Spinal cord (tissue), 10 donors: ENCODE measurements at places on chromosomes 1 and 21.

GRCh38 chr1:4213366-4213973 lies 313.4 kb upstream of the C1orf174 start:
- H3K4me3 ChIP-seq: no peak overlapping the region
- no peaks in the 10 kb centered on the region for H3K36me3 ChIP-seq
- no peaks in the 10 kb centered on the region for H3K27me3 ChIP-seq
- DNase-seq: no peak
- H3K4me1 ChIP-seq: peaks cover 9% of the 10 kb centered on the region

GRCh38 chr1:29579821-29580425 lies 343.6 kb downstream of the PTPRU start:
- no peak for DNase-seq
- no peak overlapping the region for H3K4me3 ChIP-seq
- peaks cover 15% of the 10 kb centered on the region for H3K4me1 ChIP-seq
- no peaks in the 10 kb centered on the region for H3K36me3 ChIP-seq

- peaks cover 8% of the 10 kb centered on the region for H3K36me3 ChIP-seq
- H3K4me3 ChIP-seq: no peak overlapping the region
- H3K27ac ChIP-seq: peak overlapping the region; percentile 41
- no peaks in the 10 kb centered on the region for H3K27me3 ChIP-seq
- DNase-seq: peak; percentile 67
These were observed 37.4 kb downstream of the TRIT1 start for GRCh38 chr1:39845569-39846566.

GRCh38 chr1:225655509-225656258 lies 2.8 kb upstream of the ENAH start:
- DNase-seq: peak; percentile 62
- no peaks in the 10 kb centered on the region for H3K36me3 ChIP-seq
- no peaks in the 10 kb centered on the region for H3K27me3 ChIP-seq
- H3K4me1 ChIP-seq: no peaks in the 10 kb centered on the region

GRCh38 chr1:108703939-108704338 lies 8.8 kb upstream of the FNDC7 start:
- H3K27me3 ChIP-seq: no peaks in the 10 kb centered on the region
- DNase-seq: no peak
- no peaks in the 10 kb centered on the region for H3K4me1 ChIP-seq
- peaks cover 13% of the 10 kb centered on the region for H3K36me3 ChIP-seq

DNA sequence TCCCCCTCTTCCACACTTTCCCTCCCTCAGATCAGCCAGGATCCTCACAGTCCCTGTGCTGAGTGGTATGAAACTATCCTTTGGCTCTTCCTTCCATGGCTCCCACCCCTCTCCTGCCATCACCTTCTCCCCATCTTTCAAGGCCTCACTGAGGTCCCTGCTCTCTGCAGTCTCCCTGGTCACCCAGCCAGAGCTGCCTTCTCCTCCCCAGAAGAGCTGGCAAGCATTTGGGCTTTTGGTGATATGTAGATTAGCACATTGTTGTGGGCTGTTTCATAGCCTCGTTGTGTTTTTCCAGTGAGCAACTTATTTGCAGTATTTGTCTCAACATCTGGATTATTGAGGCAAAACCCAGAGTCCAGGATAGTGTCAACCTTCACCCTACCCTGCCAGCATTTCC lies 2.2 kb downstream of the CSF1 start:
- peak overlapping the region; percentile 75 for H3K4me3 ChIP-seq
- DNase-seq: no peak
- no peak overlapping the region for H3K27ac ChIP-seq
- H3K27me3 ChIP-seq: peaks cover 11% of the 10 kb centered on the region

- peak; percentile 79 for DNase-seq
- H3K27ac ChIP-seq: no peak overlapping the region
- no peaks in the 10 kb centered on the region for H3K27me3 ChIP-seq
- H3K4me1 ChIP-seq: no peaks in the 10 kb centered on the region
- H3K4me3 ChIP-seq: peak overlapping the region; percentile 35
These were observed 22.9 kb upstream of the DISC1 start for GRCh38 chr1:231603598-231604275.

GRCh38 chr1:54865238-54866073 lies 21.5 kb downstream of the DHCR24 start:
- peaks cover 72% of the 10 kb centered on the region for H3K36me3 ChIP-seq
- no peak overlapping the region for H3K27ac ChIP-seq
- no peak for DNase-seq

DNA sequence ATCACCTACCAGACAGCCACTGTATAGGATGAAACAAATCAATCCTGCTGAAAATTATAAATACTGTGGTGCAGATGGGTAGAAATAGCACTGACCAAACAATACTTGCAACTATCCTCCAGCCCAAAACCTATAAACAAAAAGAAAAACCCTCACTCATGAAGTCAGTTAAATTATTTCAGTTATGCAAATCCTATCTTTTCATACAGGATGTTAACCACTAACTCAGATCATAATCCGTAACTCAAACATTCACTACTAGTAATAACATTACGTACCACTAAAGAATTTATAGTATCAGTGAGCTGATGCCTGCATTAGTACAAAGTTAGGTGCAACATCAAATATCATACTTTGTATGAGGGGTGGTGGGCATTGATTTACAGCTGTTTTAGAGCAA lies 2.6 kb downstream of the NDC1 start:
- no peak overlapping the region for H3K27ac ChIP-seq
- DNase-seq: no peak
- H3K27me3 ChIP-seq: no peaks in the 10 kb centered on the region
- H3K4me3 ChIP-seq: no peak overlapping the region
- H3K36me3 ChIP-seq: peaks cover 3% of the 10 kb centered on the region

GRCh38 chr1:108785264-108785663 lies 38.8 kb downstream of the STXBP3 start:
- no peak overlapping the region for H3K27ac ChIP-seq
- DNase-seq: no peak
- H3K4me3 ChIP-seq: no peak overlapping the region

DNA sequence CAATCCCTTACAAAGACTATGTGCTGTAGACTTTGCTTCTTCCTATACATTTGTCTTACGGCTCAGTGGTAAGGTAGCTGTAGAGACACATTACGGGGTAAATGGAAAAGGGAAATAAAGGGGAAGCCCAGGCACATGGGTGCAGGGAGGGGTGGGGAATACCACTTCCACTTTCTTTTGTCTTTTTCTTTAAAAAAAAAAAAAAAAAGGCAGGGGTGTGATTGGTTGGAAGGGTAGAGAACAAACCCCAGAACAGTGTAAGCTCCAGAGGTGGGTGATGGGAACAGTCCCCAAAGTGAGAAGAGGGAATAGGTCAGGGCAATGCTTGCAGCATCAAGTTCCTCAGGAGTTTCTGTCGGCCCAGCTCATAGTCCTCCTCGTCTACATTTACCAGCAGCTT lies 3.9 kb downstream of the NIT1 start:
- no peak for DNase-seq
- H3K4me3 ChIP-seq: no peak overlapping the region
- H3K36me3 ChIP-seq: peaks cover 50% of the 10 kb centered on the region
- peaks cover 17% of the 10 kb centered on the region for H3K4me1 ChIP-seq
- no peaks in the 10 kb centered on the region for H3K27me3 ChIP-seq

DNA sequence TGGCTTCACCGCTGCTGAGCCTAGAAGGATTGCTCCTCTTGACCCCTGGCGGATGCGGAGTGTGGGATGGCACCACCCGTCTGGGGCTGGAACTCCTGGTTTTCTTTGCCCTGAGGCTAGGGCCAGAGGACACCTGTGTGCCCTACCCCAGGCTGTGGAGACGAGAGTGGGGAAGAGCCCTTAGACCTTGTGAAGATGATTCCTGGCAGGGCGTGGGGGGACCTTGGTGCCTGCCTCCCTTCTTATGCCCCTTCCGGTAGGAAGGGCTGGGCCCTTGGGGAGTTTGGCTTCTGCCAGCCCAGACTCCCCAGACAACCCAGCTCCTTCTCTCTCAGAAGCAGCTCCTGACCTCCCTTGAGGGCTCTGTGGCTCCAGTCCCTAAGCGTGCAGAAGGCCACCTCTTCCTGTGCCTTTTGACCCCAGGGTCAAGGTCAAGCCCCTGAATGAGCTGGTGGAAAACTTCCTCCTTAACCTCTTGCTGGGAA lies 891 bp downstream of the RPS6KA1 start:
- H3K36me3 ChIP-seq: peaks cover 3% of the 10 kb centered on the region
- DNase-seq: no peak
- H3K27ac ChIP-seq: no peak overlapping the region
- no peaks in the 10 kb centered on the region for H3K27me3 ChIP-seq
- H3K4me3 ChIP-seq: peak overlapping the region; percentile 31

DNA sequence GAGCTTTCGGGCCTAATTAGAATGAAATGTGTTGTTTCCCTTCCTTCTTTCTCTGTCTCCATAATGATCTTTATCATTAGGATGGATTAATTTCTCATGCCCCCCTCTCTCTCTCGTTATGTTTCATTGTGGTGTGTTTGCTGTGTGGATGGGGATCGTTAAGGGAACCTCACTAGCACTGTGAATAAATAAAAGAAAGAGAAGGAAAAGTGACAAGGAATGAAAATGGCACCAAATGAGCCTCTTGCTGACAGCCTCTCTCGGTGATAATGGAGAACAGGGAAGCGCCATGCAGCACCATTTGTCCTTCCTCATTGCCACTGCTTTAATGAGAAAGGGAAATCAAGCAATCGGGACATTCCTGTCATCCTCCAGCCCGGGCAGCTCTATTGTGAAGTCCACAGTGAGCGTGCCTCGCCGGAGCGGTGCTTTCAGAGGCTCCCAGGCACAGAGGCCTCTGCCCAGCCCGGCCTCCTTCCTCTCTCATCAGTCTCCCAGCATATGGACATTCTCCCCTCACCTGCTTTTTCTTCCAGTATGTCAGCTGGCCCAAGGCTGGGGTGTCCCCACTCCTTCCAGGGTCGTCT lies 265.7 kb upstream of the TMEM51 start:
- DNase-seq: no peak
- H3K27ac ChIP-seq: no peak overlapping the region
- H3K4me3 ChIP-seq: no peak overlapping the region
- H3K27me3 ChIP-seq: no peaks in the 10 kb centered on the region

GRCh38 chr1:195704028-195704427 lies 904.2 kb downstream of the KCNT2 start:
- no peaks in the 10 kb centered on the region for H3K36me3 ChIP-seq
- H3K4me1 ChIP-seq: no peaks in the 10 kb centered on the region
- no peaks in the 10 kb centered on the region for H3K27me3 ChIP-seq
- DNase-seq: no peak
- no peak overlapping the region for H3K27ac ChIP-seq

DNA sequence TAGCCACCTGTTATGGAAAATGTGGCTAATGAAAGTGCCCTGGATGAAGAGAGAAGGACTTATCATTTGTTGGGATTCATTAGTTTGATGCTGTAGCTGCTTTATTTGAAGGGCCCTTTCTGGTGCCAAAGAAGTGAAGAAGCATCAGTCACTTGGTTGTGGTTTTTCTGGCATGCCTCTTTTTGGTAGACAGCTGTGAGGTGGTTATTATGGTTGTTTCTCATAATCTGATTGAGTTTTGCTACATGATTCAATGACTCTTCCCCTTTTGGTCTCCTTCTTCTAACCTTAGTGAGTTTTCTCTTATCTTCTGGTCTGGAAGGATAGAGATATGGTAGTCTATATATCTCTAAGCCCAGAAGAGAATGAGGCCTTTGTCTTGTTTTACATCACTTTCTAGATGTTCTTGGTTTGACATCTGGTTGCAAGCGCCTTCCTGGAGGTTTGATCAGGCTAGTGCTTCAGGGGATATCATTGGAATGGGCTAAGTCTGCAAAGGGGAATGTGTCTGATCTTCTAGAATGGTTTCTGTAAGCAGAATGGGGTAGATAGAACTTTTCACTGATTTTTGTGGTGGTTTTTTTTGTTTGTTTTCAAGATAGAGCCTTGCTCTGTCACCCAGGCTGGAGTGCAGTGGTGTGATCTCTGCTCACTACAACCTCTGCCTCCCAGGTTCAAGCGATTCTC lies 26.0 kb downstream of the ARID1A start:
- H3K27me3 ChIP-seq: no peaks in the 10 kb centered on the region
- peaks cover 4% of the 10 kb centered on the region for H3K36me3 ChIP-seq
- H3K4me1 ChIP-seq: peaks cover 26% of the 10 kb centered on the region
- DNase-seq: no peak

DNA sequence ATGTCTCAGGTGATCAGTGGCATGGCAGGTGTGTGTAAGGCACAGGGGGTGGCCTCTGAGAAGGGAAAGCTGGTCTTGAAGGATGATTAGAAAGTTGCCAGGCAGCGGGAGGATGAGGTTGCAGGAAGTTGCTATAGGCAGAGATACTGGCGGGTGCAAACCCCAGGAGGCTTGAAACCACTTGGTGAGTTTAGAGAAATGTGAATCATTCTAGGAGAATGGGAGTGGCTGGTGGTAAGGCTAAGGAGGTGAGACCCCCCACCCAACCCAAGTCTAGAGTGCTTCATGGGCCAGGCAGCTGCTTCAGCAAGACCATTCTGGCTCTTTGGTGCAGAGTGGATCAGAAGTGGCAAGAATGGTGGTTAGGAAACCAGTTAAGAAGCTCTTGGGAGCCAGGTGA lies 9.0 kb downstream of the SH2D2A start:
- H3K36me3 ChIP-seq: peaks cover 13% of the 10 kb centered on the region
- no peak overlapping the region for H3K27ac ChIP-seq
- no peak overlapping the region for H3K4me3 ChIP-seq
- H3K27me3 ChIP-seq: peaks cover 6% of the 10 kb centered on the region
- DNase-seq: no peak

DNA sequence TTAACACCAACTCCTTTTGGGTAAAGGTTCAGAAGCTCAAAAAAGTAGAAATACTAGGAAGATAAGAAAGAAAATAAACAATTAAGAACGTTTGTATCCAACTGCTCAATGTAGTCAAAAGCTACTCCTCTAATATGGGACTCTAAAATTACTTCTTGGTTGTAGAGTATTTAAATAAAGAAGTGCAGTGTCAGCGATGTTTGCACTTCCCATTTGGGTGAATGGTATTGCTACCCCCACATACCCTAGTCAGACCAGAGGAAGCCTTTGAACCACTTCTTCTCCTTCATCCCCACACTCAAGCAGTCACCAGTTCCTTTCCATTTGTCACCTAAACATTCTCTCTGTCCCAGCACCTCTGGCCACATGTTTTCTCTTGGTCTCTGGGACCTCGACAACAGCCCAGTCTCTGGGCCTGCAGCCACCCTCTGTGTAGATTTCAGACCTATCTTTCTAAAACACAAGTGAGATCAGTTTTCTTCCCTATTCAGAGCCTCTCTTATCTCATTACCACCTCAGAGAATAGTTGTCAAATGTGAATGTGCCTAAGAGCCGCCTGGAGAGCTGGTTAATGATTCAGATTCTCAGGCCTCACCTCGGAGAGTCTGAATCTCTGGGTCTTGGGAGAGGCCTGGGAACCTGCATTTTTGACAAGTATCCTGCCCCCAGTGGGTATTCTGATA lies 109.8 kb downstream of the OMA1 start:
- no peaks in the 10 kb centered on the region for H3K36me3 ChIP-seq
- DNase-seq: no peak
- peaks cover 8% of the 10 kb centered on the region for H3K4me1 ChIP-seq
- H3K4me3 ChIP-seq: no peak overlapping the region
